NCI-H524 treated with DMSO at 0.1 percent for 48 hours (cell line): ENCODE measurements at places on chromosomes 6 and 20.

GRCh38 chr6:161901740-161902426 is 628.0 kb upstream of the AGPAT4 start:
- no peak for DNase-seq

GRCh38 chr6:37983720-37984501 is 164.4 kb downstream of the ZFAND3 start:
- no peak for DNase-seq

- DNase-seq: peak; percentile 1
Observed at GRCh38 chr6:56292505-56293181, 45.3 kb upstream of the COL21A1 start.

DNA sequence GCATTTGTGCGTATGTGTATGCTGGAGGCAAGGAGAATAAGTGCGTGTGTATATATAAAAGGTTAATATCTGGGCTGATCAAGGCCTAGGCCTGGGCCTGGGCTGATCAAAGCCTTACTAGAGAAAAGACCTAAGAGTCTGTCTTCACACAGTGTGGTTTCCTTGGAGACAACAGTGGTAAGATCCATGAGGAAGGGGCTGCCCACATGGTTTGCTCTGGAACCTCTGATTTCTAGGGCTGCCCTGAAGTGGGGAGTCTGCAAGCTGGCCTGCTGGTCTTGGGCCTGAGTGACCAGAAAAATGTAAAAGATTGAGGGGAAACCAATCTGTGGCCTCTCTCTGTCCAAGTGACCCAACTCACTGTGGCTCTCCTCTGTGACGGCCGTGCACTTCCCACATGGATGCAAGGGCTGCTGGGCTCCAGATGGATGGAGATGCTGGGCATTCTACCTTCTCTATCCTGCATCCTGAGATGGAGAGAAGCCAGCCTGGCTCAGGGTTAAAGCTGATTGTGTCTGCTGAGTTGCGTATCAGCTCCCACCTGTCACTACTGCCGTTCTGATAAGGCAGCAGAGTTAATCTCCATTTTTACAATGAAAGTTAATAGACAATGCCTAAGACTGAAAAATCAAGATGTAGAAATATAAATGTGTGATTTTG is 90.3 kb upstream of the NXT1 start:
- no peak for DNase-seq

GRCh38 chr20:10634683-10635411 is 39.0 kb downstream of the JAG1 start:
- DNase-seq: no peak

DNA sequence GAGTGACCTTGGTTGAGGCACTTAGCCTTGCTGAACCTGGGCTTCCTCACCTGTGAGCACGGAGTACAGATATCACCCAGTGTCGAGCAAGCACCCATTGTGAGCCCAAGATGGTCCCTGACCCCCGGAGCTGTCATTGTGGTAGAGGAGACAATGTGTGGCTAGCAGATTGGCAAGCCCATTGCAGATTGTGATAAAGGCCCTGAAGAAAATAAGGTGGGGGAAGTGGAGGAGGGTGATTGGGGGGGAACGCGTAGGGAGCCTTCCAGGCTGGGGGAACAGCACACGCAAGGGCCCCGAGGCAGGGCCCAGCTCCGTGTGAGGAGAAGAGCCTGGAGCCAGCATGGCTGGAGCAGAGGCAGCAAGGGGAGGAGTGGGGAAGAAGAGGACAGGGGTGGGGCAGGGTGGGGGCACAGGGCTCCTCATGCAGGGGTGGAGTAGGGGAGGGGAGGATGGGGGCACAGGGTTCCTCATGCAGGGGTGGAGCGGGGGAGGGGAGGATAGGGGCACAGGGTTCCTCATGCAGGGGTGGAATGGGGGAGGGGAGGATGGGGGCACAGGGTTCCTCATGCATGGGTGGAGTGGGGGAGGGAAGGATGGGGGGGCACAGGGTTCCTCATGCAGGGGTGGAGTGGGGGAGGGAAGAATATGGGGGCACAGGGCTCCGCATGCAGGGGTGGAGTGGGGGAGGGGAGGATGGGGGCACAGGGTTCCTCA is 7.0 kb downstream of the CEBPB start:
- DNase-seq: no peak

- DNase-seq: peak; percentile 55
Observed at GRCh38 chr6:26205625-26206574, 118.7 kb downstream of the HFE start.

- no peak for DNase-seq
Observed at GRCh38 chr6:159886270-159886669, 4.5 kb upstream of the MAS1 start.

DNA sequence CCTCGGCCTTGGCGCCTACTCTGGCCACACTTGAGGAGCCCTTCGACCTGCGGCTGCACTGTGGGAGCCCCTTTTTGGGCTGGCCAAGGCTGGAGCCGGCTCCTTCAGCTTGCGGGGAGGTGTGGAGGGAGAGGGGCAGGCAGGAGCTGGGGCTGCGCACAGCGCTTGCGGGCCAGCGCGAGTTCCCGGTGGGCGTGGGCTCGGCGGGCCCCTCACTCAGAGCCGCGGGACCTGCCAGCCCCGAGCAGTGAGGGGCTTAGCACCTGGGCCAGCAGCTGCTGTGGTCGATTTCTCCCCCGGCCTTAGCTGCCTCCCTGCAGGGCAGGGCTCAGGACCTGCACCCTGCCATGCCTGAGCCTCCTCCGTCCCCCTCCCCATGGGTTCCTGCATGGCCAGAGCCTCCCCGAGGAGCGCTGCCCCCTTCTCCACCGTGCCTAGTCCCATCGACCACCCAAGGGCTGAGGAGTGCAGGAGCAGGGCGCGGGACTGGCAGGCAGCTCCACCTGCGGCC is 136.8 kb downstream of the EPHA7 start:
- DNase-seq: no peak

DNA sequence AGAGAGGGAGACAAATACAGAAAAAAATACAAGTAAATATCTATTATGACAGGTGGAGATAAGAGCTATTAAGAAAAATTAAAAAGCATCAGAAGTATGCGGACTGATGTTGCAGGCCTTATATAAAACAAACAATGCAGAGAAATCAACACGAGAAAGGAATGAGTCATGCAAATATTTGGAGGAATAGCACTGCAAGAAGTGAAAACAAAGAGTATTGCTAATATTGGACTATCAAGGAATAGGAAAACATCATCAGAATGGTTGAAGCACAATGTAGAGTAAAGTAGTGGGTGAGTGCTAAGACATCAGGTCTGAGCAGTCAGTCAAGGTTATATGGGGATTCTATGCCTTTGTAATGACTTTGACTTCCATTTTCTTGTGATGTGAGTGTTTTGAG is 657.5 kb upstream of the GJE1 start:
- no peak for DNase-seq

DNA sequence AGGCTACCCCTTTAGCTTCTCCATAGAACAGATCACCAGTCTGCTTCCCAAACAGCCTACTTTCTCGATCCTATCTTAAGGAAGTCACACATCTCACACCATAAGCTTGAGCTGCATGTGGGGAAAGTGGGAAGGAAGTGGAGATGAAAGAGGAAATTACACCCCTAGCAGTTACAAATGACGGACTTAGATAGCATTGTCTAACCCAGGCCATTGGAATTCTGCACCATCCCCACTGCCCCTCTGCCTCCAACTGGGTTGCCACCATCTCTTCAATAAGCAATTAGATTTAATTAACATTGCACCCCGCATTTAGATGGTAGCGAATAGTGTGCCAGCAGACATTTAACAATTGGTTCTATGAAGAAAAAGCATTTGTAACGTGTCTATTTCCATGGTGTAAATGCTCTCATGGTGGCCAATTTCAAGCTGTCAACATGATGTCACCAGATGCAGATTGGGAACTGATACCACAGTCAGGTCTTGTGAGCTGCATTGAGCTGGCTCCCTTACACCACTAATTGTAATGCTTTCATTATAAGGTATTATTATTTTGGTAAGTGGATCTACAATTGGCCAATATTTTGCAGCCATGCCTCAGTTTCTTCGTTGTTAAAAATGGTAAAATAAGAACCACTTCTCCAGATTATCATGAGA is 124.7 kb downstream of the CD24 start:
- DNase-seq: no peak

- DNase-seq: peak; percentile 96
Observed at GRCh38 chr6:14925025-14925698, 320.7 kb upstream of the JARID2 start.

GRCh38 chr20:34791289-34792020 is 34.0 kb downstream of the NCOA6 start:
- DNase-seq: peak; percentile 25

- DNase-seq: no peak
Observed at GRCh38 chr20:30921286-30922071, 336.0 kb upstream of the DEFB115 start.

- no peak for DNase-seq
Observed at GRCh38 chr20:57743450-57744095, 33.8 kb upstream of the PMEPA1 start.

DNA sequence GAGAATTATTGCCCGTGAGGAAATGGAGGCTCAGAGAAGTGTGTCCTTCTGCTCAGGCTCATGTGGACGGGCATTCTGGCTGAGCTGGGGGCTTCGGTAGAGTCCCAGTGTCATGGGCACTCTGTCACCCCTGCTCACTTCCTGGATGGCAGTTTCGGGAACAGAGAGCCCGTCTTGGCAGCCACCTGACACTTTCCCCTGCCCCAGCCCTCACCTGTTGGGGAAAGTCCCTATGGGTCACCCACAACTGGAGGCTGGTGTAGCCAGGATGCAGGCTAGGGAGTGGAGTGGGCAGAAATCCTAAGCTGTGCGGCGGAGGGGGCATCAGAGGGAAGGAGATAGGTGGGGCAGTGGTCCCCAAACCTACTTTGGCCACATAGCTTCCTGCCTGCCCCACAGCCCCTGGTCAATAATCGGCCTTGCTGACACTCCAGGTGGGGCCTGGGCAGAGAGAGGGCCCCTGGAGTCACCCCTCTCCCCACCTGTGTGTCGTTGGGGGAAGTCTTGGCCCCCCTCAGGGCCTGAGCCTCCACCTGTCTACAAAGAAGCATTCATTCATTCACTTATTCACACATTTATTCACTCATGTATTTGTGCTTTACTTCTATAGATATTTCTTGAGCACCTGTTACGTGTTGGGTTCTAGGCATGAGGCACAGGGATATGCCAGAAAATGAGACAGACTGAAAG is 40.5 kb downstream of the SNAI1 start:
- no peak for DNase-seq

DNA sequence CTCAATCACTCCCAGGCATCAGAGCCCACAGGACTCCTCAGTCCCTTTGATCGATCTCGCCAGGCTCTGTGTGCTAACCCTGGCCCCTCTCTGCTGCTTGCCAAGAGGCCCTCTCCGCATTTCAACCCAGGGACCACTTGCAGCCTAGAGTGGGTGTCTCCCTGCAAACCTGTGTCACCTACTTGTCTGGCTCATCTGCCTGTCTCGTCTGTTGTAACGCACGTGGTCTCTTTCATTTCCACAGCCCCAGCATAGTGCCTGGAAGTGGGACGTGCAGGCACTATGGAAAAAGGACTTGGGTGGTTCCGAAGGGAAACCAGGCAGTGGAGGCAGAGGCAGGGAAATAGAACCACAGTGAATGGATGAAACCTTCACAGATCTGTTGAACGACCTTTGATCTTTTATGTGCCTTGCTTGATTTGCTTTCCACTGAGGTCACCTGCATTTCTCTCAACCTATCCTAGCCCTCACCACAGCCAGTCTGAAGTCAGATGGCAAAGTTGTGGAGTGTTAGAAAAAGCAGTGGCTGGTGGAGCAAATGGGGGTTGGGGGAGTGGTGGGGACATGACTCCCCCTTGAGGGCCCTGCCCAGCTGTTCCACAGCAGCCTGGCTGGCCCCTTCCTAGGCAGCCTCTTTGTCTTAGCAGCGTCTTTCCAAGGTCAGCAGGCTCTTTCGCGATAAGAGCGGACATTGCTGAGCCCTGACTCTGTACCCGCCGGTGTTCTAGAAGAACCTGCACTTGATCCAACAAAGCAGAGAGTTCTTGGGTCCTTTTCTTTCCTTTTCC is 55.8 kb upstream of the TAGAP start:
- no peak for DNase-seq

DNA sequence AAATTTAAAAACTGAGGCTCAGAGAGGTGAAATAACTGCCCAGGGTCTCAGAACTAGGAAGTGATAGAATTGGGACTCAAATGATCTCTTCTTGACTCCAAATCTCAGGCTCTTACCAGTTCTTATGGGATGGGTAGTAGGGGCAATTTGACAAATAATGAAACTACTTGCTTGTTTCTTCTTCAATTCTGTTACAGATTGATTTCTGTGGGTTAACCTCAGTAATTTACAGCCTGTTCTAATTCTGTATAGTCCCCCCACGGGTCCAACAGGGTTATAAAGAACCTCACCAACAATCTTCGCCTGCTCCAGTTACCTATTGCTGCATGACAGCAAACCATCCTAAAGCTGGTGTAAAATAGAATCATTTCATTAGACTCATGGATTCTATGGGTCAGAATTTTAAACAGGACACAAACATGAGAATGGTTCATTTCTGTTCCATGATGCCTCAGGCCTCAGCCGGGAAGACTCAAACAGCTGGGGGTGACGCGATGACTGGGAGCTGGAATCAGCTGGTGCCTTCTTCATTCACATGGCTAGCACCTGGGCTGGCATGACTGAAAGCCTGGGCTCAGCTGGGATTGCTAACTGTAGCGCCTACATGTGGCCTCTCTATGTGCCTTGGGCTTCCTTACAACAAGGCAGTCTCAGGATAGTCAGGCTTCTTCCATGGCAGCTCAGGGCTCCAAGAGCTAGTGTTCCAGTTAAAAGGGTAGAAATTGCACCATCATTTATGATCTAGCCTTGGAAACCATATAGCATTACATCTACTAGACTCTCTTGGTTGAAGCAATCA is 6.6 kb upstream of the WFDC2 start:
- no peak for DNase-seq

- DNase-seq: no peak
Observed at GRCh38 chr20:44720997-44721784, 6.0 kb downstream of the CCN5 start.

- no peak for DNase-seq
Observed at GRCh38 chr6:168625602-168626001, 184.6 kb downstream of the SMOC2 start.

GRCh38 chr6:11542863-11543262 is 5.3 kb downstream of the TMEM170B start:
- DNase-seq: no peak

DNA sequence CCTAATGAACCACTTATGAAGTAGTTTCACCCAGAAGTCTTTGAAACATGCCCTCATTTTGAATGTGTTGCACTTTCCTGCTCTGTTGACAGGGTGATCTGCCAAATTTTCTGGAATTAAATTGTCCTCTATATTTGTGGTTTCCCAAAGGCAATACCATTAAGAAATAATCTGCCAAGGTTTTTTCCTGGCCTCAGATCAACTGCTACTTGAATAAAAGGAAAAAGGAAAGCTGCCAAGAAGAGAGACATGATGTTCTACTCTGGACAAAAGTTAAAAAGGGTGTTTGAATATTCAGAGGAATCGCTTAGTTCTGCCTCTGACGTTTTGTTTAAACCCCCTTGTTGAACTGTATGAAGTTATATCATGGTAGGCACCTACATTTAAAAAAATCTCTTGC is 37.4 kb upstream of the ARMH2 start:
- DNase-seq: no peak

DNA sequence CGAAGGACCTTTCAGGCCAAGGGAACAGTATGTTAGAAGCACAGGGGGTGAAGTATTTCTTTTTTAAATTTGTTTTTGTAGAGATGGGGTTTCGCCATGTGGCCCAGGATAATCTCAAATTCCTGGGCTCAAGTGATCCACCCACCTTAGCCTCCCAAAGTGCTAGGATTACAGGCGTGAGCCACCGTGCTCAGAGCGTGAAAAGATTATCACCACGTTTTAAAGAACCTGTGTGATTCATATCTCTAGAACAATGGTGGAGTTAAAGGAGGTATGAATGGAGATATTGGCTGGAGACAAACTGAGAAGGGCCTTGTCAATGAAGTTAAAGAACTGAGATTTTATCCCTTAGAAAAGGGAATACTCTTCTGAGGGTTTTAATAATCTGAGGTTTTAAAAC is 9.7 kb downstream of the ASF1A start:
- no peak for DNase-seq
